Epithelial cell of proximal tubule (primary cell): ENCODE measurements at places on chromosomes 11 and 22. TPM values are rescaled to one million over a fixed set of nuclear protein-coding genes. Genes with fewer than 3 reads are reported as not detected.

DNA sequence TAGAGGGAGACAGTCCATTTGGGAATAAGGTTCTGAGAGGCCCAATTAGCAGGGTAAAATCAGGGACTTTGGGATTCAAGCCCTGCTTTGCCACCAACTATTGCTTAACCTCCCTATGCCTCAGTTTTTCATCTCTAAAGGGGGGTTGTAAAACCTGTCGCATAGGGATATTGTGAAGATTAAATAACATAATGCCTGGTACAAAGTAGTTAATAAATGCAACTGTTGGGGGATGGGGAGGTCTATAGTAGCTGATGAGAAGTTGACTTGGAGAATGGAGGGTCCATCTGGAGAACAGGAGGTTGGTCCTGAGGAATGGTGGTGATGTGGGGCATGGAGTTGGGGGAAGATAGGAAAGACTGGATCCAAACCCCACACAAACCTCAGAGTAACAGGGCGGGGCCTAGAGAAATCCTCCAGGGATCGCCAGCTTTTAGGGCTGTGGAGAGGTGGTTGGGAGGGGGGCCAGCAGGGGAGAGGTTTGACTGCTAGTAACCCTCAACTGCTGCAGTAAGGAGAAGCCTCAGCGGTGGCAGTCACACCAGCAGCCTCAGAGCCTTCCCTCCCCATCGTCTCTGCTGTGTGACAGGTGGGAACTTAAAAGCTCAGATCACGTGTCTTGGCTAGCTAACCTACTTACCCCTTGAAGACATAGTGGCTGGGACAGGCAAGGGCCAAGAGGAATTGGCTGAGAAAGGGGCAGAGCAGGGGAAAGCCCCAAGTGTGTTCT, 1.1 kb upstream of the ABCG4 start:
- DNase-seq, result no peak

The MYRF gene
- total RNA-seq, result 7.6 and 25.0 TPM in 2 replicates

- no peak for DNase-seq
Observed at GRCh38 chr11:6611092-6611962, 689 bp downstream of the TAF10 start.

DNA sequence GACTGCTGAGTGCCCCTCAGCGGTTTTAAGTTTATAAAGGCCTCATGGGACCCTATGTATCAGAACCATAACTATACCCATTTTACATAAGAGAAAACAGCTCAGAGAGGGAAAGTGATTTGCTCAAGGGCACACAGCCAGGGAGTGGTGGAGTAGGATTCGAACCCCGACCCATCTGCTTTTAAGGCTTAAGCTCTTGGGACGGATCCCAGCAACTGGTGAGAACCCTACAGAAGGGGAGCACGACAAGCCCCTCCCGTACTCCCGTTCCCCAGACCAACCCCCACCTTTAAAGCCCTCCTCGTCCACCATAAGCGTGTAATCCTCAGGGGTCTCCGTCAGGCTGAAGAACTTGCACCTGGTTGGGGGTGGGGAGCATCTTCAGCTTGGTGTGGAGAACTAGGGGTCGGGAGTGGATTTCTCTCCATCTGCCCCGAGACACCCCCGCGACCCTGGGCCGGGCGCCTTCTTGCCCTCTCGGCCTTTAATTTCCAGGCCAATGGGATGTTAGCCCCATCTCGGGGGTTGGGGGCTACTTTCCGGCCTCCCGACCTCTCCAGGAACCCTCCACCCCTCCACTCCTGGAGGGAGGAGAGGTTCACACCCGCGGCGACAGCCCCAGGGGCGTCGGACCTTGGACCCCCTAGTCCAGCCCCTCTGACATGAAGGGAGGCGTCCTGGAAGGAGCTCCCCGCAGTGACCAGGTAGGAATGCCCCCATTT, 725 bp downstream of the CASTOR1 start:
- no peak for DNase-seq

The DDIAS gene
- total RNA-seq, result 7.1 and 14.6 TPM in 2 replicates

GRCh38 chr22:39348909-39349505, 784 bp upstream of the SYNGR1 start:
- no peak for DNase-seq

- DNase-seq, result no peak
Observed at GRCh38 chr11:124846070-124846673, 19.1 kb upstream of the ROBO3 start.

GRCh38 chr11:94638902-94639373, 71.8 kb downstream of the PIWIL4 start:
- DNase-seq, result no peak

DNA sequence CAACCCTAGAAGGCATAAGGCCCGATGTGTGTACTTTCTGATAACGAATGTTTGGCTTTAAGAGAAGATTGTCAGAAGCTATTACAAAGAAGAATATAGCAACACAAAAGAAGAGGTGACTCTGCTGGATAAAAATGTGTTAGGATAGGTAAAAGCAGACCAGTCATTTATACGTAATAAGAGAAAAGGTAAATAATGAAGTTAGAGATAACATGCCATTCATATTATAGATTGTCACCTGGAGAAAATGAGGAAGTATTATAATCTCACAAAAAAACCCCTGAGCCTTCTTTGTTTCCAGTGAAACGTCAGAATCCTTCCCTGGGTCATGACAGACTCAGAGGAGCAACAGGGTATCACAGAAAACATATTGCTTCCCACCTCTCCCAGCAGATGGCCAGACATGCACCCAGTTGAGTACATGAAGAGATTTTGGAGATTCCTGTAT, 36.1 kb downstream of the PPFIA1 start:
- no peak for DNase-seq

The MOGAT2 gene
- not detected in 2 replicates for total RNA-seq

DNA sequence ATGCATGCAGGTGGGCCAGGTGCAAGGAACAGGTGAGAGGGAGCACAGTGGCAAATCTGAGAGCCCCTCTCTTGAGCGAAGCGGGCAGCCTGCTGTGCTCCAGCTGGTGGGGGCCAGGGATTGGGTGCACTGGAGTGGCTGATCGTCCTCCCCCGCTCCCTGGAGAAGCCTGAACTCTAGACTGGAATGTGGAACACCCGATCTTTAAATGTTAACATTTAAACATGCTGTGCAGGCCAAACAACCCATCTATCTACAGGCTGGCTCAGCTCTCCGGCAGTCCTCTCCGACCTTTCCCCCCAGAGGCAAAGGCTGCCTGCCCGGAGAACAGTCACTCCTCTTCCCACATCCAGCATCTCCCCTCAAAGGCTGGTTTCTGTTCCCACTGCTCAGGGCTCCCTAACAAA, 5.1 kb downstream of the MRGPRF start:
- DNase-seq, result no peak

The RTN4R gene
- total RNA-seq, result 12.1 and 18.6 TPM in 2 replicates
